Small intestine (tissue), 16 donors: ENCODE measurements at places on chromosomes 3 and 15. TPM values are rescaled to one million over a fixed set of nuclear protein-coding genes. Genes with fewer than 3 reads are reported as not detected.

DNA sequence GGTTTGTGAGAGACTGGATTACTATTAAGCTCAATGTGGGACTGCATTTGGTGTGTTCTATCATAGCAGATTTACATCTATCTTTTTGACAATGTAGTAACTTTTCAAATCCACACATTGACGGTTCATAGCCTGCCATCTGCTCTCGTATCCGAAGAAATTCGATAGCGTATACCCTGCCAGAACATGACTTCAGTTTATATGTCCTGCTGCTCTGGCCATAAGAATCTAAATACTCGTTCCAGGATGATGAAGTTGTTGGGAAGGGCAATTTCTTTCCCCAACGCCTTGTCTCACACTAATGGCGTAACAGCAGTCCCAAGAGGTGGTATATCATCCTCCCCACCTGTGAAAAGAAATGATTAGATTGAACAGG lies 180.0 kb downstream of the LSAMP start:
- no peak for DNase-seq

Gene FXR1
- 55.4 TPM for polyA plus RNA-seq

GRCh38 chr3:194042927-194043326 lies 93.0 kb upstream of the HES1 start:
- no peak for DNase-seq

DNA sequence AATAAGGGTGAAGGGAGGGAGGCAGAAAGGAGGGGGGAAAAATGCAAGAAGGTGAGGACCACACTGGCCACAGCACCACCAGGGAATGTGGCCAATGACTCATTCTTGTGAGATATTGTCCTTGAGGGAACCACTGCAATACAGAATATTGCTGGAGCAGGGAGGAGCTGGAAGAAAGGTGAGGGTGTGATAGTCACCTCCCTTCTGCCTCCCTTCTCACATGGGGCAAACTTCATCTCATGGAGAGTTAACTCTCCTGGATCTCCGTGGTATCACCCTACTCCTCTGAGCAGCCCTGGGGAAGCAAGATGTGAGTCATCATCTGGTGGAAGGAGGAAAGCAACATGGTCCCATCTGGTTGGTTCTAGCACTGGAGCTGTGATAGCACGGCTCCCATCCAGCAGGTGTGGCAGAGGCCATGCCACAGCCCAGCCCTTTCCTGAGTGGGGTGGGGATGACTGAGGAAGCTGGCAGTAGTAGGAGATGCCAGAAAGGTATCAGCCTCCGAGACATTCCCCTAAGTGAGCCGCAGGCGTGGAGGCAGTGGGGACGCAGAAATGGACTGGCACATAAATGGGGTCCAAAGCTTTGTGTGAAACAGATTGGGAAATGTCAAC lies 115.9 kb upstream of the LPP start:
- peak; percentile 84 for DNase-seq

Gene C2CD4B
- 1.4 TPM for polyA plus RNA-seq

DNA sequence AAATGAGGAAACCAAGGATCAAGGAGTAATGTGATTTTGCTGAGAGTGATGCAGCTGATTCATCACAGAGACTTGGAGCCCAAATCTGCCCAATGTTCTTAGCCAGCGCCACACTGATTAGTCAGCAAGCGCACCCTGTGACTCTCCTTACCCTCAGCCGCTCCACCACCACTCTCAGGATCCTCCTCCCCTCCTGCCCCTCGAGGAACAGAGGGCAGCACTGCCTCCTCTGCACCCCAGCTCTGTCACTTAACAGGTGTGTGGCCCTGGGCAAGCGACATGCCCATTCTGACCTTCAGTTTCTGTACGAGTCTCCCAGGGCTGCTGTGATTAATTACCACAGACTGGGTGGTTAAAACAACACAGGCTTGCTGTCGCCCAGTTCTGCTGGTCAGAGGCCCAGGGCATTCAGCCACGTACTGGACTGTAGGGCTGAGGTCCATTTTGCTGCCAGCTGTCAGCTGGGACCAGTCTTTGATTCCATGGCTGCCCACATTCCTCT lies 36.1 kb upstream of the HRH1 start:
- DNase-seq, result no peak

DNA sequence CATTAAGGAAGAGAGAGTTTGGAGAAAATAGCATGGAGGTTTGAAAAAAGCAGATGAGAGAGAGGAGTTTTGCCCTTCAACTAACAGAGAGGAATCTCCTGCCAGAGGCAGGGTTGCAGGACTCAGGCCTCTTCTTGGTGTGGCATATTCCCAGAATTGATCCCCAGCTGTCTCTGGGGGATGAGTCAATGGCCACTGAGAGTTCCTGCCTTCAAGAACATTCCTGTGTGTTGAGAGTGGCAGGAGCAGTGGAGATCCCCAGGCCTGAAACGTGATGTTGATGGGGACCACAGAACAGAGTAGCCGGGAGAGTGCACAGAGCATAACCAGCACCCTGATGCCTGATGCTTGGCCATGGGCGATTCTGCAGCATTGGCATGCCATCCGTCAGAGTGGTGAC lies 348.4 kb upstream of the THBS1 start:
- DNase-seq, result no peak

Gene EDEM1
- 27.1 TPM for polyA plus RNA-seq

- no peak for DNase-seq
Observed at GRCh38 chr3:57805674-57806073, 49.6 kb downstream of the SLMAP start.

Gene IMPG2
- 0.66 TPM for polyA plus RNA-seq

Gene ACAN
- polyA plus RNA-seq, result not detected

GRCh38 chr3:66598168-66598567 lies 97.3 kb upstream of the LRIG1 start:
- no peak for DNase-seq

- DNase-seq, result no peak
Observed at GRCh38 chr3:81838457-81838856, 77.0 kb upstream of the GBE1 start.

GRCh38 chr3:174439331-174440252 lies 419.5 kb upstream of the NAALADL2 start:
- DNase-seq, result peak; percentile 19

DNA sequence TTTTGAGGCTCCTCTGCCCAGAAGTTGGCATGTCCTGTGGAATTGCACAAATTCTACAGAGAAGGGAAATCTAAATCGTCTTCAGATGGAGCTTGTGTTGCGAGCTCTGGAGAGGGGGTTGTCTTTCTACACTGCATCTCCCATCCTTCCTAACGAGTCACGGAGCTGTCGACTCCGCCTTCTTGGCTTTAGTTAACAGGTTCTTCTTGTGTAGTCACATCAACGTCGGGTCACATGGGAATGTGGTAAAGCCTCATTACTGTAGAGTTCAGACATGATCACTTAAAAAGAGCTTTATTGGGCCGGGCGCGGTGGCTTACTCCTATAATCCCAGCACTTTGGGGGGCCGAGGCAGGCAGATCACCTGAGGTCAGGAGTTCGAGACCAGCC lies 60.0 kb downstream of the DNASE1L3 start:
- no peak for DNase-seq

DNA sequence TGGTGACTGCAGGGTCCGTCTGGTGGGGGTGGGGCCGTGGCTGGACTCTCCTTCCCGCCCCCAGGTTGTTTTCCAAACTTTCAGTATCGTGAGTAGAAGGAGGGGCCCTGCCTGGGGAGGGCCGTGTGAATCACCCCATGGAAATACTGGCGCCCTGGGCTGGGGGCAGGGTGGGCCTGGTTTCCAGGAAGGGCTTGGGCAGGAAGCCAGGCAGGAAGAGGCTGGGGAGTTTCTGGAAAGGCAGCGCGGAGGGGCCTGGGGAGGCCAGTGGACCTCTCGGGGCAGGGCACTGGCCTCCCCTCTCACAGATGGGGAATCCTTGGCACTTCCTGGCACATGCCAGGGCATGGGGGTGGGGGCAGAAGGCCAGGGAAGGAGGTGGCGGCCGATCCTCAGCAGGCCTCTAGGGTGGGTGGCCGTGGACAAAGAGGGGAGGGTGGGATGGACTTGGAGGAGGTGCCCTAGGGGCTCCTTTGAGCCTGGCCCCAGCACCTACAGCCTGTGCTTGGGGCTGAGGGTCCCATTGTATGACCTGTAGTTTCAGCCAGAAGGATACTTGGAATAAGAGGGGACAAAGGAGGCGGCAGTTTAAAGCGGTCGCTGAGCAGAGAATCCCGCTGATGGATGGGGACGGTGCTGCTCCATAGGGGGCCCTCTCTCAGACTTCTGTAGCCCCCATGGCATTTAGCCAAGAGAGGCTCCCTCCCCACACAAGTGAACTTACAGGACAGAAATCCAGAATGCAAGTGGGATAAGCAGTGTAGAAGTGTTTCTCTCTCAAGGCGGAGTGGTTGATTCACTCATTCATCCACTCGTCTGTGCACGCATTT lies 56.5 kb upstream of the GATA2 start:
- DNase-seq, result peak; percentile 49

- no peak for DNase-seq
Observed at GRCh38 chr3:13145826-13146642, 72.8 kb upstream of the IQSEC1 start.

- no peak for DNase-seq
Observed at GRCh38 chr15:91925794-91926193, 72.3 kb downstream of the SLCO3A1 start.

GRCh38 chr3:14458434-14459275 lies 56.2 kb downstream of the SLC6A6 start:
- no peak for DNase-seq

Gene NUDT16
- polyA plus RNA-seq, result 34.4 TPM

Gene AKAP13
- polyA plus RNA-seq, result 58.9 TPM

DNA sequence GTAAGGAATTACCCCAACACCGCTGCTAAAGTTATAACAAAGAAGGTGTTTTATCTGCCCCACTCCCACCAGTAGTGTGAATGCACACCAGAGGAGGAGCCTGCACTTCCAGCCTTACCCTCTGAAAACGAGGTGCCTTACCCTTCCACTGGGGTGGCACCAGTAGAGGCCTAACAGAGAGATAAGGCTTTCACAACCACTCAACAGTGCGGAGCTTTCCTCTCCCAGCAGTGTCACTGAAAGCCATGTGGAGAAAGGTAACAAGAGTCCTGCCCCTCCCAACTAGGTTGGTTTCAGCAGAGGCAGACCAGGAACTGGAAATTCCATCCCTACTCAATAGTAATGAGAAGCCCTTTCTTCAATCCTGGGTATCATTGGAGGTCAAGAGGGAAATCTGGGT lies 539.2 kb downstream of the VGLL3 start:
- DNase-seq, result no peak

Gene SLC22A13
- 0.15 TPM for polyA plus RNA-seq

Gene DZIP1L
- 1.6 TPM for polyA plus RNA-seq

GRCh38 chr15:59741274-59741906 lies 52.3 kb upstream of the BNIP2 start:
- peak; percentile 52 for DNase-seq

Gene DTX3L
- 22.9 TPM for polyA plus RNA-seq

DNA sequence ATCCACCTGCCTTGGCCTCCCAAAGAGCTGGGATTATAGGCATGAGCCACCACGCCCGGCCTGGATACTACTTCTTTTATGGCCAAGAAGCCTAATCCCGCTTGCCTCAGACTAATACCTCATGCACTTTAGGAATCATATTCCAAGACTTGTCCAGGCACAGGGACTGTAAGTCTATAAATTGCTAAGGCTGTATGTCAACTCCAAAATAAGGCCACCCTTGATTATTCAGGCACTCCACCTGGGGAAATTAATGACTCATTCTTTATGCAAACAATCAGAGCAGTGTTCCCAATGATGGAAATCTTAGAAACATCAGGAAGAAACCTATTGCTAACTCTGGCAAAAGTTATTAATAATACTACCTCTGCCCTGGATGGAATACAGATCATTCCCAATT lies 98.4 kb downstream of the ERC2 start:
- no peak for DNase-seq

Gene ENTPD3
- 0.22 TPM for polyA plus RNA-seq

DNA sequence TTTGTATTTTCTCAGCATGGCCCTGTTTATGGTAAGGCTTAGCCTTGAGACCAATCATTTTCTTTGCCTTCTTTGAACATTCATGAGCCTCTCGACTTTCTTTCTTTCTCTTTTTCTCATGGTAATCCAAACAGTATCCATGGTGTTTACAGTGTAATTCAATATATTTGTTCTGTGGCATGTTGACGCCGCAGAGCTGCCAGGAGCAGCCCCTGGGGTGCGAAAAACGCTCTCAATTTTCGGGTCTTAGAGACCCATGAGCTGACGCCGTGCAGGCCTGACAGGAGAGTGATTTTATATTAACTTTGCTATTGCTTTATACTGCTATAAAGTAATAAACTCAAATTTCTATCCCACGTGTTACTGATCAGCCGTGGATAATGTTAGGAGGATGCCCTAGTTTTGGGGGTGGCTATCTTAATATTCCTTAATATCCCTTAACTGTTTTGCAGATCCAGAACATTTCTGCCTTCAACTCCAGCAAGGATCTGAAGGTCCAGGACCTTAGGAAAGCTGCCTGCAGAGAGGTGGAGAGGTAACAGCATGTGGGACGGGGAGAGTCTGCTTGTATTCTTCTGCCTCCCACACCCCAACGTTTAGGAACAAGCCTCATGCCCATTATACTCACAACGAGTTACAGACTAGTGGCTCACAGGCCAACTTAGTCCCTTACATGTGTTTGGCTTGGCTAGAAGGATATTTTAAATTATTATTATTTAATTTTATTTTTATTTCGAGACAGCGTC lies 29.3 kb upstream of the MYO1E start:
- DNase-seq, result no peak

- no peak for DNase-seq
Observed at GRCh38 chr3:36580716-36581115, 183.6 kb downstream of the DCLK3 start.

DNA sequence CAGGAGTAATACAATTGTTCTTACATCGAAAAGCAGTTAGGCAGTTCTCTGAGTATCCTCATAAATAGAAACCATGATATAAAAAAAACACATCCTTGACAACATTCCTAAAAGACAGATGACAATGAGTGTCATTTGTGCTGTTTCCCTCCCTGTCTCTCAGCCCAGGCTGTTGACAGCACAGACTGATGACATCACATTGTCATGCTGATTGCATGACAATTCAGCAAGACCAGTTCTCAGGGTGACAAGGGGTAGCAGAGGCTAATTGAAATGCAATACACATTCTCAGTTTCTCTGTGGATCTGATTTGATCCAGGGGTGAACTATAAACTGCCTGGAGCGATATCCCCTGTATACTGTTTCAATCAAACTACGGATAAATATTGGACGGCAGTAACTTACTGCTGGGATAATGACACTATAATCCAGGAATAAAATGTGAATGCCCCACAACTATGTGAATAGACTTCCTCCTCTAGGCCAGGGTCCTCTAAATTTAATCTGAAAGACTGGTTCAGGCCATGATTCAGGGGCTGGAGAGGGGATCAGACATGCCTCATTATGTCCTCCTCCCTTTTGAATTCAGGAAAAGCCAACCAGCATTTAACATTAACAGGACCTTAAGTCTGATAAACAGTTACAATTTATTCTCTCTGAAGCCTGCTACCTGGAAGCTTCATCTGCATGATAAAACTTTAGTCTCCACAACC lies 16.7 kb upstream of the EIF1B start:
- no peak for DNase-seq

- no peak for DNase-seq
Observed at GRCh38 chr3:20353286-20353685, 167.3 kb upstream of the SGO1 start.

- DNase-seq, result no peak
Observed at GRCh38 chr15:80090879-80091503, 31.5 kb downstream of the ZFAND6 start.

GRCh38 chr15:58587486-58587885 lies 155.7 kb downstream of the LIPC start:
- no peak for DNase-seq
